Stimulated activated CD8-positive, alpha-beta memory T cell treated with anti-CD3 and anti-CD28 coated beads, Interleukin-15, amount 100 ng/mL, for 1 hour (primary cell): ENCODE measurements at places on chromosomes 2 and 18.

DNA sequence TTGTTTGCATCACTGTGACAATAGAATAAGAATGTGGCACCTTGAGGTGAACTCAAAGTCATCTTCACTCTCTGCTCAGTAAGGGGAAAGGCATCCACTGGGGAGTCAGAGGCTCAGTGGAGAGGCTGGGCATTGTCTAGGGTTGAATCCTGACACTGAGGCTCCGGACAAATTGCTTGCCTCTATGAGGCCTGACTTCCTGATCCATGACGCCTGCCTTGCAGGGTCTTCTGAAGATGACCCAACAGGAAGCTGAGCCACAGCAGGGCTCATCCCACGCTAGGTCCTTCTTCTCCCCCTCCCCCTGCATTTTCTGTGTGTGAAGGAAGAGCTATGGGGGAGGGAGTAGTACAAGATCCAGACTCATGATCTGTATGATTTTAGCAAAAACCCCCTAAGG is 265.1 kb downstream of the SH3BP4 start:
- no peak for DNase-seq

- DNase-seq: no peak
These were observed 228.5 kb upstream of the SMIM21 start for GRCh38 chr18:75656035-75656434.

DNA sequence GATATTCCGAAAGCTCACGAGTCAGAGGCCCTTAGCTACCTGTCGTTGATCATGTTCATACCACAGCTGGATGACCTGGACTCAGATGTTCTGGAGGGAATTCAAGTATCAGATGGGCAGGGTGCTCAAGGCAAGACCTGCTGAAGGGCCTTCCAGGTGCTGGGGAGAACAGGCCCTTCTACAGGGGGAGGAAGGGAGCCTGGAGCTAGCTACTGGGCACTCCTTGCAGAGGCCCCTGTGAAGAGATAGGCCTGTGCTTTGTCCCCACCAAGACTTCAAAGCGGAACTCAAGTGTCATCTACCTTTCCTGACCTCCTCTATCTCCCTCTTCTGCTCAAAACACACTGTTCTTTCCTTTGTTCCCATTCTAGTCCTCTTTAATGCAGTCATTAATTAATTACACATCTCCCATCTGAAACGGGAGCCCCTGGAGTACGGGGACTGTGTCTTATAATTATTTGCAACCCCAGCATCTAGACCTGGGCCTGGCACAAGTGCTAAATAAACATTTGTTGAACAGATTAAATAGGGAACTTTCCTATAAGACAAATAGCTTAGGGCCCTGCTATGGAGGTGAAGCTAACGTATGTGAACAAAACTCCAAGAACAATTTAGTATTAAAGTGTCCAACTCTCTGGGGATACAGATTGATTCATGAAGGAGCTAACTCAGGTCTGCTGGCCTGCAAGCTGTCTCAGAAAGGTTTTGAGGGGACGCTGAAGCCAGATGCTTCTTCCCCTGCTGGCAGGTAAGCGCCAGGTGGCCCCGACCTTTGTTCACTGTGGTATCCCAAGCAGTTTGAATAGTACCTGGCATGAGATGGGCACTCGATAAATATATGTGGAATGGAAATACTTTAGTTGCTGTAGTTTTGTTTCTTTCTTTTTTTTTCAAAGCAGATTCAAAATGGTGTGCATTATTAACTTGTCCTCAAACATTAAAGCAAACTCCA is 22.0 kb downstream of the RHOB start:
- no peak for DNase-seq

GRCh38 chr2:137947032-137947727 is 17.1 kb upstream of the HNMT start:
- no peak for DNase-seq

GRCh38 chr2:174778085-174778981 is 14.1 kb upstream of the CHRNA1 start:
- peak; percentile 37 for DNase-seq

GRCh38 chr18:23237524-23238151 is 102.4 kb downstream of the CABLES1 start:
- no peak for DNase-seq

DNA sequence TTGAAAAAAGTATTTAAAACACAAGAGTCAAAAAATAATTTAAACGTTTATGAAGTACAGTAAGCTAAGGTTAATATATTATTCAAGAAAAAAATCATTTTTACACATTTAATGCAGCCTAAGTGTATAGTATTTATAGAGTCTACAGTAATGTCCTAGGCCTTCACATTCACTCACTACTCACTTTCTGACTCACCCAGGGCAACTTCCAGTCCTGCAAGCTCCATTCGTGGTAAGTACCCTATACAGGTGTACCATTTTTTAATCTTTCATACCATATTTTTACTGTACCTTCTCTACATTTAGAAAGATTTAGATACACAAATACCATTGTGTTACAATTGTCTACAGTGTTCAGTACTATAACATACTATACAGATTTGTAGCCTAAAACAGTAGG is 20.9 kb upstream of the RPRD1A start:
- DNase-seq: no peak

GRCh38 chr2:70240599-70240998 is 7.8 kb downstream of the TIA1 start:
- no peak for DNase-seq

GRCh38 chr18:47781561-47781960 is 148.9 kb downstream of the SMAD2 start:
- no peak for DNase-seq

GRCh38 chr2:22843919-22844537 is 541.0 kb upstream of the KLHL29 start:
- no peak for DNase-seq

- DNase-seq: no peak
These were observed 79.1 kb upstream of the TANC1 start for GRCh38 chr2:158889135-158889853.

DNA sequence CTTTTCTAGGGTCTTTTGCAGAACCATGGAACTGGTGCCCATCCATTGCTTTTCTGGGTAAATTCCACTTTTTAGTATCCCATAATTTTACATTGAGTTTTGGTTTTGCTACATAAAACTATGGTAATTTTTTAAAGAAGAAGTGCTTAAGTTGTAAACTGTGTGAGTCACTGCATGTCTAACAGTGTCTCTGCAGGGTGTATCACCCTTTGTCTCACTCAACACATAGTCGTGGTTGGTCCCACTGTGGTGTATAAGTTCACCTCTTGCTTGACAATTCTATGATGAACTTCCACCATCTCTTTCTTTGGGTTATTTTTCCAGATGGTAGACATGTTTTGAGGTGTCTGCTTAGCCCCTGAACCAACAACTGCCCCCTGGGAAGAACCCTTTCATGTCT is 10.5 kb downstream of the SCTR start:
- DNase-seq: no peak

- DNase-seq: no peak
These were observed 127.1 kb upstream of the SLC35G4 start for GRCh38 chr18:11482271-11482670.

- DNase-seq: no peak
These were observed 12.8 kb upstream of the HMSD start for GRCh38 chr18:63936156-63936931.

DNA sequence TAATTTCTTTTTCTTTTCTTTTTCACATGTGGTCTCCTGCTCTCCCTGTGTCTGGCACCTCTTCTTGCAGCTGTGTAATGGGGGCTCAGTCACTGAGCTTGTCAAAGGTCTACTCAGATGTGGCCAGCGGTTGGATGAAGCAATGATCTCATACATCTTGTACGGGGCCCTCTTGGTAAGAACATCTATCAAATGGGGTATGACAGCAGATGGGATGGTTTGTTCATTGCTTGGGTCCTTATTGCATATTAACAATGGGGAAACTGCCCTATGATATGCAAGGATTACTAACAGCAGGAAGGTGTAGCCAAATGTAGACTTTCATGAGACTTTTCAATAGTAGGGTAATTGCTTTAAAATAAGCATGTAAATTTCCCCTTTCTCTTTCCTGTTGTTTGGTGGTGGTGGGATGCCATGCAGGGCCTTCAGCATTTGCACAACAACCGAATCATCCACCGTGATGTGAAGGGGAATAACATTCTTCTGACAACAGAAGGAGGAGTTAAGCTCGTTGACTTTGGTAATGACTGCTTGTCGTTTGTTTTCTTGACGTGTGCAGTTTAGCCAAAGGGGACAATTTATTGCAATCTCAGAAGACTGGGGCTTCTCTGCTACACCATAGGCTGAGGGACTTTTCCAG is 36.5 kb downstream of the MYO3B start:
- DNase-seq: no peak

DNA sequence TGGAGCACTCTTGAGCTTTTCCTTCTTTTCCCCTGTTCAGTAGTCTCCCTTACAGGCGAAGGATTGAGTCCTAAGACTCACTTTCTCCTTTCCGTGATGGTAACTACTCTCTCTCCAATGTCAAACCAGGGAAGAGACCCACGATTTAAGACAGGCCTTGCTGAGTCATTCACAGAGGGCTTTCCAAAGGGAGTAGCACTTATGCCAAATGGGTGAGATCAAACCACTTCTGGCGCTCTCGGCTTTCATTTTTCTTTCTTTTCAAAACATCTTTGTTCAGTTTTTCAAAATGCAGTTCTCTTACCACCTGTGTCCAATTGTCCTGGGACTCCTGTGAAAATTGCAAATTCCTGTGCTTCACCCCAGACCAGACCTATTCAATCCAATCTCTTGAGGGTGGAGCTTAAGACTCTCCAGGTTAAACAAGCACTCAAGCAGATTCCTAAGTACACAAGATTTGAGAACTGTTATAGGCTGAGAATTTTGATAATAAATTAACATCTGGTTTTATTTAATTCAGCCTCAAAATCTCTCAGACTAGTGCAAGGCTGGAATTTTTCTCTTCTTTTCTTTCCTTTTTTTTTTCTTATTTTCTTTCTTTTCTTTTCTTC is 14.4 kb upstream of the MRPL19 start:
- DNase-seq: no peak

DNA sequence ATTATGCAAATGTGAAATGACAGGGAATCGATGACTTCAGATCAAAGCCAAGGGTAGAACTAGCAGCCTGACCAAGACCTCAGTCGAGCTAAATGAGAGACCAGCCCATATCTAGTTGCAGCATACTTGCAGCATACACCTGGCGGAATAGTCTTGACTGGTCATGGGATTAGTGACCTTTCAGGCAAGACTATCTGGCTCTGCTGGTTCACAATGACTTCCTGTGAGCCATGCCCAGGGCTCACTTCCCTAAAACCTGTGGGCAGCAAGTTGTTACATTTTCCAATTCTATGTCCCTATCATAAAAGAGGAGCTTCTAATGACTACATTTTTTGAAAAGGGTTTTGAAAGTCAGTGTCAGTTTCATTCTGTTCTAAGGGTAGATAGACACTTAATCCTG is 1624.9 kb upstream of the CELF4 start:
- no peak for DNase-seq

- DNase-seq: no peak
These were observed 49.6 kb downstream of the COL5A2 start for GRCh38 chr2:189129971-189130370.

DNA sequence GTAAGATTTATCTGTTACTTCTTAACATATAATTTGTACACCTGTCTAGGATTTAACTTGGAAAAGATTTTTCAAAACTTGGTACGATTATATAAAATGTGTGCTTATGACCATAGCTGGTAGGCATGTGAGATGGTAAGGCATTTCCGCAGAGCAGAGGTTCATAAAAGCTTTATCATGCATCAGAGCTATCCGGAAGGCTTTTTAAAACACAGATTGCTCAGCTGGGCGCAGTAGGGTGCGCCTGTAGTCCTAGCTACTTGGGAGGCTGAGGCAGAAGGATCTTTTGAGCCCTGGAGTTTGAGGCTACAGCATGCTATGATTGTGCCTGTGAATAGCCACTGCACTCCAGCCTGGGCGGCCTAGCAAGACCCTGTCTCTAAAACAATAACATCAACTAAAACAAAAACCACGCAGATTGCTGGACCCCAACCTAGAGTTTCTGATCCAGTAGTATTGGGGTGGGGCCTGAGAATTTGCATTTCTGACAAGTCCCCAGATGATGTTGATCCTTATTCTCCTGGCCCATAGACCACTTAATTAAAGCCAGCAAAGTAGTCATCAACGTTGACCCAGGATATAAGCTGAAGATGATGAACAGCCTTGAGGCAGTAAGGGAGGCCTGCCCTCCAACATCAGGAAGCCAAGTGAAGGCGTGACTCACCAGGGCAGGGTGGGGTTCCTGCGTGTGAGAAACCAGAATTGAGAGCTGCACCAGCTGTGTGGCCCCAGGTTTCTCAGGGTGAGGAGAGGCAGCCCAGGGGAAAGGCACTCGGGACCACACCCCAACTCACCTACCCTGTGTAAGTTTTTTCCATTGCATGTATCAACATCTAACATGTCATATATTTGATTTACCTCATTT is 21.6 kb upstream of the SLC20A1 start:
- peak; percentile 46 for DNase-seq

DNA sequence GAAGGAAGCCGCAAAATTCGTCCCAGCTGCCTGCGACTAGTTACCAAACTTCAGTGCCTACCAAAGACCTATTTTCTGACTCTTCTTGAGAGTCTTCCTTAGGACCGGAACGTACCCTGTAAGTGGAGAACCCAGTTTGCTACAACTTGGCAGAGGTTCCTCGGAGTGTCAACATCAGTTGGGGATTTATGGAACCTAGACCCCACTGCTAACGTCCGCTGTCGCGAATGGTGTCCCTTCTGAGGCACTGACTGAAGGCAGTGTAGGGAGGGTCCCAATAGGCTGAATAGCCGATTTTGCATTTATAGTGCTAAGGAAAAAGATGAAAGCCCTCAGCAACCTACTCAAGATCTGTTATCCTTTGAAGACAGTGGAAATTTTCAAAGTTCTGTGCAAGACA is 568 bp upstream of the STK17B start:
- no peak for DNase-seq

DNA sequence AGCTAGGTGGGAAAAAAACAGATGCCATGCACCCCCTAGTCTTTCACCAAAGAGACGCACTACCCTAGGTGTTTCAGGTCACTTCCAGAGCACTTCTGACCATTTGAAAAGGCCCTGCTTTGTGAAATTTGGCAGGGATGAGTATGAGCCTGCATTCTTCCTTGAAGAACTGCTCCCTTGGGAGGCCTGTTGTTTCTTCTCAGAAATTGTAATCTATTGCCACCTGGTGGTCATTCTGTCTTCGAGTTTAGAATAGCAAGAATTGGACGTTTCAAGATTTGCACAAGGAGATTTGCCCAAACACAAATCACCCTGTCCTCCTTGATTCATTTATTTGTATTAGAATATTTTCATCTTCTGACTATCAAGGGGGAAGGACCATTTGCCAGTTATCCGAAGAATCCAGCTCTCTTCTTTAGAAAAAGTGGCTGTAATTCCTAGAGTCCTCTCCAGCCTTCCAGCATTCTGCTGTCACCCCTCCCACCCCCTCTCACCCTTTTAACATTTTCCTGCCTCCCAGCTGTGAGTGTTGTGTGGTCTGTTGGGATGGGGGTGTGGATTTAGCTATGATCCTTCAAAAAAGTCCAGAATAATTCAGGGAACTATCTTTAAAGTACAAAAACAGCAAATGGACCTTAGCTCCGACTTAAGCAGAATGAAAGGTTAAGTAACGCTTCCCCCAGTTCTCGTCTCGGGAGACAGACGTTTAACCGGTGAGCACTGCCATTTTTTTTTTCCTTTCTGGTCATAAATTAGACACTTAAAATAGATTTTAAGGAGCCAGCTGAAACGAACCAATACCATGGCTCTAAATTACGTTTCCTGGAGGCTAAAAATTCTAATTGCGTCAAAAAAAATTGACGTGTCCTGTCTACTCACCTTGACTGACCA is 3.7 kb upstream of the GAD1 start:
- DNase-seq: no peak
